Brain microvascular endothelial cell (primary cell): ENCODE measurements at places on chromosomes 4 and X.

- no peak for DNase-seq
Observed at GRCh38 chrX:41828826-41829225, 94.5 kb downstream of the CASK start.

- DNase-seq: no peak
Observed at GRCh38 chr4:8083086-8083825, 75.4 kb downstream of the ABLIM2 start.

GRCh38 chr4:180808862-180809261, 1434.3 kb upstream of the TENM3 start:
- DNase-seq: no peak

DNA sequence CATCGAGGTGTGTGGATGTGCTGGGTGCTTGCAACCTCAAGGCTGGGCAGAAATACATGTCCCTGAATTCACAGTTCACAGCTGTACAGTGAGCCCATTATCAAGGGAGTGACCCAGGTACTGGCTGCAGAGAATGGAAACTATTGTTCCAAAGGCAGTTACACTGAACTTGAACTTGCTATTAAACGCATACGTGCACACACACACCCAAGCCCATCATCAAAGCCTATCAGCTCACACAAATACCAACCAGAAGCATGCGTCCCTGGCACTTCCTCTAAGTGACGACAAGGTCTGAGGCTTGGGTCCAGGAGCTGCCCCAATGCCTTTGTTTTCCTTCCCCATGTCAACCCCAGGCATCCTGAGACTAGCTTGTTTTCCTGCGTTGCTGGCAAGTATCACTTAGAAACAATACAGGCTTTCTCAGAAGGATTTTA, 88.6 kb downstream of the IRF2 start:
- DNase-seq: no peak

GRCh38 chrX:102711872-102712215, 404 bp upstream of the GPRASP2 start:
- no peak for DNase-seq

GRCh38 chr4:163485589-163485988, 8.9 kb upstream of the TMA16 start:
- no peak for DNase-seq

DNA sequence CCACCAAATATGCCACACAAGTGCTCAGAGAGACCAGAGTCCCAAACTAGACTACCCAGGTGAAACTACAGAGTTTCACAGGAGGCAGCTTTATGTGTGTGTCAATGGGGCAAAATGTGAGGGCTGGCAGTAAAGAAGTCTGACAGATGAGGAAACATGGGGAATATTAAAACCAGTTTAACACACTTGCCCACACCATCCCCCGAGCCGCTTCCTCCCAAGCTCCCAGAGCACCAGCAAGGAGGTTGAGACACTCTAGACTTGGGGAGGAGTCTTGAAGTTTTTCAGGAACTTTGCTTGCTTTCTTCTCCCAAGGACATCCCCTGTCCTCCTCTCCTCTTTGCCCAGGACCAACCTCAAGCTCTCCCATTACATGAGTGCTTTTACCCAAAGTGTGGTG, 94.7 kb upstream of the SPRY1 start:
- no peak for DNase-seq

GRCh38 chr4:180650273-180650672, 1592.9 kb upstream of the TENM3 start:
- DNase-seq: no peak

- no peak for DNase-seq
Observed at GRCh38 chr4:82287720-82288119, 86.1 kb downstream of the HNRNPD start.

GRCh38 chrX:72045552-72046277, 86.0 kb downstream of the RTL5 start:
- no peak for DNase-seq

- no peak for DNase-seq
Observed at GRCh38 chrX:68920561-68920960, 91.7 kb downstream of the EFNB1 start.

GRCh38 chr4:8079031-8079885, 79.4 kb downstream of the ABLIM2 start:
- DNase-seq: no peak

DNA sequence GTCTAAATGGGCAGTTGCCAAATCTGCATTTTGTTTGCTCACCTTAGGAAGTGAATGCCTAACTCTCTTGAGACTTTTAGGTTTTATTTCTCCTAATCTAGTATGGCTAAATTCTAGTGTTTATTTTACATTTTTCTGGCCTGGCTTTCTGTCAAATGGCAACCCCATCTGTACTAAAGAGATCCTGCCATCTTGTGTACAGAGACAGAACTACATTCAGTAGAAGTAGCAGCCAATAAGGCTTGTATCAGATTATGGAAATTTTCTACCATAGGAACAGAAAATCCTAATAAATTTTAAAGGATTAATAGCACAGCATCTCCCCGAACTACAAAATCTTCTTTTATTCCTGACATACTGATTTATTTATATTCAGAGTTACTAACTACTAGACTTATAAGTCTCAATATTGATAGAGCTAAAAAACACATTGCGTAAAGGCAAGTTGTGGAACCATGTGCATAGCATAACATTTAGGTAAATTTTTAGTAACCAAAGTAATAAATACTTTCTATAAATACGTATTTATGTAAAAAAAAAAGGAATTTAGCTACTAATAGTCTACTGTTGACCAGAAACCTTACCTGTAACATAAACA, 45.5 kb downstream of the TMEM144 start:
- peak; percentile 52 for DNase-seq

DNA sequence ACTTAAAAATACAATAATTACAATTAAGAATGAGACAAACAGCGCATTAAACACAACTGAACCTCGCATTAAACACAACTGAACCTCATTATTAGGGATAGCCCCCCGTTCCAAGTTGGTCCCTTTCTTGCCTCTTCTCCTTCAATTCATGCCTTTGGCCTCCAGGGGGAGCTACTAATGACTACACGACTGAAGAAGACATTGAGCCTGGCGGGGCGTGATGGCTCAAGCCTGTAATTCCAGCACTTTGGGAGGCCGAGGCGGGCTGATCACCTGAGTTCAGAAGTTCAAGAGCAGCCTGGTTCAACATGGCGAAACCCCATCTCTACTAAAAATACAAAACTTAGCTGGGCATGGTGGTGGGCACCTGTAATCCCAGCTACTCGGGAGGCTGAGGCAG, 56.4 kb upstream of the NWD2 start:
- no peak for DNase-seq

DNA sequence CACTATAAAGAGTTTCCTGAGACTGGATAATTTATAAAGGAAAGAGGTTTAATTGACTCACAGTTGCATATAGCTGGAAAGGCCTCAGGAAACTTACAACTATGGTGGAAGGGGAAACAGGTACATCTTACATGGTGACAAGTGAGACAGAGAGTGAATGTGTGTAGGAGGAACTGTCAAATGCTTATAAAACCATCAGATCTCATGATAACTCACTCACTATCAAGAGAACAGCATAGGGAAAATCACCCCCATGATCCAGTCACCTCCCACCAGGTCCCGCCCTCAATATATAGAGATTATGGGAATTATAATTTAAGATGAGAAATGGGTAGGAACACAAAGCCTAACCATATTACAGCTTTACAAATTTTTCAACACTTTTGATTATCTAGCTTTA, 266.0 kb downstream of the DTHD1 start:
- no peak for DNase-seq

- DNase-seq: no peak
Observed at GRCh38 chrX:56786889-56787733, 58.1 kb downstream of the NBDY start.

DNA sequence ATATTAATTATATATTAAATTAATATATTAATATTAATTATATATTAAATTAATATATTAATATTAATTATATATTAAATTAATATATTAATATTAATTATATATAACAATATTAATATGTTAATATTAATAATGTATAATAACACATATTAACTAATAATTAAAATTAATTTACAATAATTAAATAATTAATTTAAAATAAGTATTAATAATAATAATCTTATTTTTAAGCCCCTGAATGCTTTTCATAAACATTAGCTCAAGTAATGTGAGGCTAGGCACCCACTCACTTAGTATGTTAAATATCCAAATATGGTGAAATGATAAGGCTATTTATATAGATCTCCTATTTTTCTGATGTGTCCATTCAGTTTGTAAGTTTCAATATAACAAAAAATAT, 26.9 kb downstream of the NKX6-1 start:
- DNase-seq: no peak

DNA sequence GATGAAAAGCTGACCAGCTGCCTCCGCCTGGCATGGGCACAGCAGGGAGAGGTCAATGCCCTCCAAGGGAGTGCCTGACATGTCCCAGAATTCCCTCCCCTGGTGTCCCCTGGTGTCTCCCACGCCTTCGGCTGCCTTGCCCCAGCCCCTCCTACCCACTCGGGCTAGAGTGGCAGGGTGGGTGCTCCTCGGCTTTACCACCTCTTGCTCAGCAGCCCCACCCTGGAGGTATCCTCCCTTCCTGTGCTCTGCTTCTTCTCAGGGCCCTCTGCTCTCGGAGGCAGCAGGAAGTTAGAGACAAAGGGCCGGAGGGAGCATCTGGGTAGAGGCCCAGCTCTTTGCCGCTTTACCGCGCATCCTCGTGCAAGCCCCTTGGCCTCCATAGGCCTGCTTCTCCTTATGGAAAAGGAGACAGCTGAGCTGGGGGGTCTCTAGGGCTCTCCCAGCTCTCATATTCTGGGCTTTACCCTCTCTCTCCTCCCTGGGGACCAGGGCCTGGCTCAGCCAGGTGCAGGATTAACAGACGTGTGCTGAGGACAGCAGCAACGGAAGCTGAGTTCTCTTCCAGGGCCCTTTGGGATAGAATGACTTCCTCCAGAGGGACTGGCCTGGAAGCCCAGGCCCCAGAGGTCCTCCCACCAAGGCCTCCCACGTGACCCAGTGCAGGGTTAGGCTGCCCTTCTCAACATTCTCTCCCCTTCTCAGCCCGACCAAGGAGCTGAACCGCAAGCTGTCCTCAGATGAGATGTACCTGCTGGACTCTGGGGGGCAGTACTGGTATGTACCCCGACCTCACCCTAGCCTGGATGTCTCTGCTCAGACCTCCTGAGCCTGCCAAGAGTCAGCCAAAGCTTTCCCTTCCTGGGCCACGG, 17.2 kb downstream of the XPNPEP2 start:
- no peak for DNase-seq

- no peak for DNase-seq
Observed at GRCh38 chrX:6184900-6185515, 43.7 kb downstream of the NLGN4X start.

DNA sequence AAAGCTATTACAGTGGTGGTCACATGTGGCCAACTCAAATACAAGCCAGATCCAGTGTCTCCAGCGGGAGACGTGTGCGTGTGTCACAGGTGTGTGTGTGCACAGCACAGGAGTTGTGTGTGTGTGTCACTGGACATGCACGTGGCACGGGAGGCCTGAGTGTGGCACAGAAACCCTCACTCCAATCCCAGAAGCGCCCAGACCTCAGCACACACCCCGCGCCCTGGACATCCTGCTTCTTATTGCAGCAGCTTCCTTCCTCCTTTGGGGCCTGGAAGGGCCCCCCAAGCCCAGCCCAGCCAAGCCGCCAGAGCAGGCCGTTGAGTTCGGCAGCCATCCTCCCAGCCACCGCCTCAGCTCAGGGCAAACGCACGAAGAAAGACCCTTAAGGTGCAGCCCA, 37.9 kb downstream of the ACOX3 start:
- no peak for DNase-seq

DNA sequence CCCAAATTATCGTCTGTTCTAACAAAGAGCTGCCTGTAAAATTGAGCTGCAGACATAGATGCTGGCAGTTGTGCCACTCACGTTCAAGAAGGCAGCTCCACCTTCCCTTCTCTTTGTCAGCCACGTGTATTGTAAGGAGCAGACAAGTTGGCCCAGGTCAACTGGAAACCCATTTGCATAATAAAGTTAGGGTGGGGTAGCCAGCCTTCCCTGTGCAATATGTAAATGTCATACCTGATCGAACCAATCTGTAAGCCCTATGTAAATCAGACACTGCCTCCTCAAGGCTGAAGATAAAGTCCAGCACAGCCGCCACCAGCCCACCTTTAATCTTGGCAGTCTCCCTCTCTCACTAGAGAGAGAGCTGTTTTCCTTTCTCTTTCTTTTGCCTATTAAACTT, 117.2 kb downstream of the TMEM144 start:
- no peak for DNase-seq

- no peak for DNase-seq
Observed at GRCh38 chr4:112329672-112330375, 32.7 kb downstream of the ALPK1 start.

DNA sequence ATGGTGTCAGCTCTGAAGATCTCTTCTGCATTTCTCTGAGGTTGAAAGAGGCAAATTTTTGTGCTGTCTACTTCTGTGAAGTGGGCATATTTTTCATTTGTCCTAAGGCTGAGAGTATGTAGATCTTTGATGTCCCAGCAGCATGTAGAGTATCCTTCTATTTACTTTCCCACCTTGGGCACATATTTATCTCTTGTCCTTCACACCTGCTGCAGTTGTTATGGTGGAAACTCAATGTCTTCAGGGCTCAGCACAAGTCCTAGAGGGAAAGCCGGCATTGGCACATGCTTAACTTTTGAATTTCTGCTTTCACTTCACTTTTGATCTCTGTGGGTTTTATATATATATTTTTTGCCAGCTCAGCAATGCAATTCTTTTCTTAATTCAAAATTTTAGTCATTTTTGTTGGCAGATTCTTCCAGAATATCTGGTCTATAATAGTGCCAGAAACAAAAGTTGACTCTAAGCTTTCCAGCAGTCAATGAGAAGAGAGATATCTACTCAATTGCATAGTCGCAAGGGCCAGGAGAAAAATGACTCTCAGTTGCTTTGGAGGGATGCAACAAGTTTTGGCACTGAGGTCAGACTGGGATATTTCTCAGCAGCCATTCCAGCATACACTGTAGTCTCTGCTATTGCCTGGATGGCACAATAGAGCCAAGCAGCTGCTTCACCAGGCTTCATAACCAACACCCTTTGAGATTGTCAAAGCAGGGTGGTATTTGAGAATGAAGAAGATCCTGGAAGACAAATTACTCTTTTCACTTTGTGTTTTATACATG, 127.8 kb upstream of the FAT1 start:
- DNase-seq: no peak

- no peak for DNase-seq
Observed at GRCh38 chr4:102612210-102612609, 111.1 kb downstream of the NFKB1 start.

- no peak for DNase-seq
Observed at GRCh38 chrX:125295337-125295736, 24.3 kb upstream of the TEX13C start.

- DNase-seq: no peak
Observed at GRCh38 chr4:57040510-57040909, 61.8 kb downstream of the POLR2B start.

GRCh38 chr4:95319169-95319568, 229.6 kb downstream of the UNC5C start:
- no peak for DNase-seq

DNA sequence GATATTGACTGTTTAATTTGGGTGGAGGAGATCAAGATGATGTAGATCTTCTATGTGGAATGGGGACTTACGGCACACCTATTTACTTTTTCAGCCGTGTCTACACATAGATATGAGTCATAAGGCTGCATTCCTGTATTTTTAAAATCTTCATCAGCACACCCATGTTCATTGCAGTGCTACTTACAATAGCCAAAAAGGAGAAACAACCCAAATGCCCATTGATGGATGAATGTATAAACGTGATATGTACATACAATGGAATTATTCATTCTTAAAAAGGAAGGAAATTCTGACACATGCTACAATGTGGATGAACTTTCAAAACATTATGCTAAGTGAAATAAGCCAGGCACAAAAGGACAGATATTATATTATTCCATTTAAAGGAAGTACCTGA, 98.6 kb downstream of the AASDH start:
- DNase-seq: no peak
